BE2C (cell line): ENCODE measurements at places on chromosomes 12 and 14.
A peak's percentile ranks its signal among the peaks of the same experiment; 100 is the strongest.

GRCh38 chr14:24456980-24457379, 14.4 kb upstream of the SDR39U1 start:
- DNase-seq = no peak

DNA sequence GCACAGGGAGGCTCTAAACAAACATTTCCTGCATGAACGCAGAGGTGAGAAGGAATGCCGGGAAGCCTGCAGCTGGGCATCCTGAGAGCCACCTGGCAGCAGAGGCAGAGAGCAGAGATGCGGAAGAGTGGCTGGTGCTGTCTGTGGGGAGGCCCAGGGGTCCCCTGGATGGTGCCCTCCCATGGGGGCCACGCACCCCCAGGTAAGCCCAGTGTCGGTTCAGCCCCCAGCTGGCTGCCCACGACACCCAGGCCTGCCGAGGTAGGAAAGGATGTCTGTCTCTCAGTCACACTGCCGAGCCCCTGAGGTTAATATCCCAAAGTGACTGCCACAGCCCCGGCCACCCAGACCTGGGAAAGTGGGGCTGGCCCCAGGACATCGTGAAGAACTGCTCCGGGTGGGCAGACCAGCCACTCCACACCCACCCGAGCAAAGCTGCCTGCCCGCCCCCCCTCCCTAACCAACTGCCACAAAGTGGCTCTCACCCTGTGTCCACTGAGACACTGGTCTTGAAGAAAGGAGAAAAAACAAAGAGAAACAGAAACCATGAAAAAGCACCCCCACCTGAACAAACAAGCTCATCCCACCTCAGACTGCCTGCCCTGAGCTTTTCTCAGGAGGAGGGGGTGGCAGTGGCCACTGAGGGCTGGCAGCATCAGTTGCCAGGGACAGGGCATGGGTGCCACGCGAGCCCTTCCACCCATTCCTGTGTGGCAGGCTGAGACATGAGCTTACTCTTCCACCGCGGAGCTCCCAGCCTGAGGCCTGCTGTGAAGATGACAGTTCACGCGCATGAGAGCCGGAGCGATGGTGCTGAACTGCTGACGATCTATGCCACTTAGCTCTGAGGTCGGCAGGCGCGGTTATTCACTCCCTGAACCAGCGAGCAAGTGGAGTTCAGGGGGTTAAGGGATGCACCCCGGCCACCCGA, 40.8 kb downstream of the CCDC88C start:
- peak; percentile 40 for DNase-seq

DNA sequence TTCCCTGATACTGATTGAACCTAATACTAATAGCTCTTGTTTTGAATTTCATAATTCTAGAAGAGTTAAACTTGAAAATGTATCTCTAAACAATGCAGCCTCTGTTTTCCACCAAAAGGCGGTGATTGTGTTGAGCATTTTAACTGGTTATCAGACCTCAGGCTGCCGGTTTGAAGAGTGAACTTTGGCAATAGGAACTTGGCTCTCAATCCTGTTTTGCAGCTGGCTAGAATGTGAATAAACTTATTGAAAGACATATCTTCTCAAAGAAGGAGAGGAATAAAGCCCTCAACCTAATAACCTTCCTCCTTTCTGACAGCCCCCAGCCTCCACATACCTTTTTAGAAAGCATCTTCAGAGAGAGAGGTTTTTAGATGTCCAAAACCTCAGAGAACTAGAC, 105.4 kb downstream of the SRGAP1 start:
- DNase-seq = no peak

DNA sequence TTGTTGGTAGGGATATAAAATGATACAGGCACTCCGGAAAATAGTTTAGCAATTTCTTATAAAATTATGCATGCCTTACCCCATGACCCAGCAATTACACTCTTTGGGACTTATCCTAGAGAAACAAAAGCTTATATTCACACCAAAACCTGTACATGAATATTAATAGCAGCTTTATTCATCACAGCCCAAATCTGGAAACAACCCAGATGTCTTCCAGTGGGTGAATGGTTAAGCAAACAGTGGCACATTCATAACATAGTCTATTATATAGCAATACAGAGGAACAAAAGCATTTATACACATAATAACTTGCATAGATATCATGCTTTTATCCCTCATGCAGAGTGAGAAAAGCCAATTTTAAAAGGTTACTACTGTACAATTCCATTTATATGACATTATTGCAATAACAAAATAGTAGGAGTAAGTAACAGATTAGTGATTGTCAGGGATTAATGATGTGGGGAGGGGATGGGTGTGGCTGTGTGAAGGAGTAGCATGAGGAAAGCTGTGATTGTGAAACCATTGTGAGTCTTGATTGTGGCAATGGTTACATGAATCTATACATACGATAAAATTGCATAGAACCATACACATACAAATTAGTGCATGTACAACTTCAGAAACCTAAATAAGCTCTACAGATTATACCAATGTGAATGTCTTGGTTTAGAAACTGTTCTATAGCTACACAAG, 363.1 kb upstream of the OR4E1 start:
- DNase-seq = no peak
